ENCODE measurements at places on chromosomes 1 and 21.
A peak's percentile ranks its signal among the peaks of the same experiment; 100 is the strongest.

- no peak for DNase-seq
Measured at GRCh38 chr1:26221094-26221493, 12.9 kb upstream of the CEP85 start.

DNA sequence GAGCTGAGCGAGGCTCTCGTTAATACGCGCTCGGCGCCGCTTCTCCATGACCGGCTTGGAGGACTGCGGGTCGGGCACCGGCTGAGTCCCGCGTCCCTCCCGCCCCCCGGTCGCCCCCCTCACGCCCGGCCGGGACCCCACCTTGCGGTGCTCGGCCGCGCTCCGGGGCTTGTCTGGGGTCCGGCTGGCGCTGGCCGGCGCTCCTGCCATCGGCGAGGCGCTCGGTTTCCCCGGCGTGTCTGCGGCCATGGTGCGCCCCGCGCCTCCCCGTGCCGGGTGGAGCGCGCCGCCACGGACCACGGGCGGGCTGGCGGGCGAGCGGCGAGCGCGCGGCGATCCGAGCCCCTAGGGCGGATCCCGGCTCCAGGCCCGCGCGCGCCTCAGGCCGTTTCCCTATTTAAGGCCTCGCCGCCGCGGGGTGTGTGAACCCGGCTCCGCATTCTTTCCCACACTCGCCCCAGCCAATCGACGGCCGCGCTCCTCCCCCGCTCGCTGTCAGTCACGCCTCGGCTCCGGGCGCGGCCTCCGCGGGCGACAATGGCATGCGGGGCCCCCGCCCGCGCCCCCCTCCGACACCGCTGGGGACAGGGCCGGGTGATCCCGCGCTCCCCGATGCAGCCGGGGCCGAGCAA lies at the start of gene HES4:
HES4 (minus strand) TSS at position 373 of the 632 bp plus-strand sequence; CDS start at position 249, 124 bp downstream.
- peak; percentile 94 for DNase-seq

DNA sequence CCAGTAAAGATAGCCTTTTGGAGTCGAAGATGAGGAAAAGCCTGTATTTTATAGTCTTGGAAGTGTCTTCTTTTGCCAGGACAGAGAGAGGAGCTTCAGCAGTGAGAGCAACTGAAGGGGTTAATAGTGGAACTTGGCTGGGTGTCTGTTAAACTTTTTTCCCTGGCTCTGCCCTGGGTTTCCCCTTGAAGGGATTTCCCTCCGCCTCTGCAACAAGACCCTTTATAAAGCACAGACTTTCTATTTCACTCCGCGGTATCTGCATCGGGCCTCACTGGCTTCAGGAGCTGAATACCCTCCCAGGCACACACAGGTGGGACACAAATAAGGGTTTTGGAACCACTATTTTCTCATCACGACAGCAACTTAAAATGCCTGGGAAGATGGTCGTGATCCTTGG lies at the start of gene VCAM1:
VCAM1 (plus strand) TSS at position 253 of the 400 bp plus-strand sequence; CDS start at position 372, 119 bp downstream.
- DNase-seq: no peak

DNA sequence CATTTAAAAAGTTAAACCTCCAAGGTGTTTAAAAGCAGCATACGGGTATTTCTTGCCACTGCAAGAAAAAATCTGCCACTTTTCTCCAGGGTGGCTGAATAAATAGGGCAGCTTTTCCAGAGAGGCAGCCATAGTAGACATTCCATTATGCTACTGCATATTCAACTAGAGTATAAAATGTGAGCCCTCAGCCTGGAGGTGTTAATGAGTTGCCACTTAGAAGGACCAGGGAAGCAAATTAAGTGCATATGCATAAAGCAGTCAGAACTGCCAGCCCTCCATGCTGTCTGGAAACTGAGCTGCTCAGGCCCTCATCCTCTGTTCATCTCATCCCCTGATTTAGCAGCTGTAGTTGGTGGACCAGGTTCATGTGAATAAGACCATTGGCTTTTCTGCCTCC lies 99.4 kb downstream of the DIRAS3 start:
- no peak for DNase-seq

DNA sequence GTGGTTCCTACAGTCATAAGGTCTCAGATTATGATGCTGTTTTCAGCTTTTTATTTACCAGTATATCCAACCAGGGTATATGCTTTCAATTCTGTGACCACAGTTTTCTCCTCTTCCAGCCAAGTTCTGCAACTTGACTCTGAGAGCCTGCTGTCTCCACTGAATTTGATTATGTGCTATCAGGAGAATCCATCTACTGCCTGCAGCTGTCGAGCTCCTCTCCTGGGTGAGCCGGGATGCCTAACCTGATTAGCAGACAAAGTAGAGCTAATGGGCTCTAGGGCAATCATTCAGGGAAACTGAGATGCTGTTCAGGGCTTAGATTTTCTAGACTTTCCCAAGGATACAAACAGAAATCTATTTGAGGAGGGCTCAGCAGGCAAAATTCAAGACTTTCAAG lies 271.5 kb upstream of the BEND5 start:
- DNase-seq: no peak

DNA sequence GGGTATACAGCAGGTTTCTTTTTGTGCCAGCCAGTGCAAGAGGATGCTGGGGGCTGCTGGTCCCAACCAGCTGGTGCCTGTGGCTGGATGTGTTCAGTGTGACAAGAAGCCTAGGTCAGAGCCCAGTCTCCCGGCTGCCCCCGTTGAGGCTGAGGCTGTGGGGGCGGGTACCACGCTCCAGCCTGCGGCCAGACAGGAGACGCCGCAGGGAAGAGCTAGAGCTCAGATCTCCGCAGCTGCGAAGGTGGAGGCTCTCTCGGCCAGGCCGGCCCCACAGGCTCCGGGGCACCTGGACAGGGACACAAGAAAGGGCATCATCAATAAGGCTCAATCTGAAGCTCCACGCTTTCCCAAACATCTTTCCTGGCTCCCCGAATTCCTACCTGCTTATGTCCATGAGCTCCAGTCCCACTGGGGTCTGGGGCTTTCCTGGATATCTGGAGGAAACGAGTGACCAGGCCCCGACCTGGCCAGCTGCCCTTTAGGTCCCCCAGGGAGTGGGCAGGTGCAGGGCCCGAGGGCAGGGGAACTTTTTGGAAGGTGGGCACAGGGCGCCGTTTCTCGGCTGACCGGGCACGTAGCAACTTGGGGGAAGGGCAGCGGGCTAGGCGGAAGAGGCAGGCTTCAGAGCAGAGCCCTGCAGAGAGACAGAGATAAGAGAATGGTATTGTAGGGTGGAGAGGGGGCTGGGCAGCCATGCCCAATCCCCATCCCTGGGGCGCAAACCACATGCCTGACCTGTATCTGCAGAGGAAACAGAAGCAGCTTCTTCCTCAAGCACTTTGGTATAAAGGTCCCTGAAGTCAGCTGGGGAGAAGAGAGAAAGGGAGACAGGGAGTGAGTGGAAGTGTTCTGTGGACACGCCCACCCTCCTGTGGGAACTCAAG lies 7.4 kb downstream of the ENTREP3 start:
- no peak for DNase-seq

DNA sequence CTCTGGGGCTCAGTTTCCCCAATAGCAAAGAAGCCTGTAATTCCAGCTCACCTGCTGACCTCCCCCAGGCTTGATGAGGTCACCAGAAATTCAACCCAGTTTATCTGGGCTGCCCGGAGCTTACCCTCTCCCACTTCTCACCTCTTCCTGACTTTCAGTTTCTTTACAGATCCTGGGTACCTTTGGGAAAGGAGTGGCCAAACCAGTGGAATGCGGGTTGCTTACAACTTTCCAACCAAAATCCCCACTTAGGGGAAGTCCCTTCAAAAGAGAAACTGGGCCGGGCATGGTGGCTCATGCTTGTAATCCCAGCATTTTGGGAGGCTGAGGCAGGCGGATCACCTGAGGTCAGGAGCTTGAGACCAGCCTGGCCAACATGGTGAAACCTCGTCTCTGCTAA lies 5.9 kb upstream of the MARCKSL1 start:
- DNase-seq: no peak

DNA sequence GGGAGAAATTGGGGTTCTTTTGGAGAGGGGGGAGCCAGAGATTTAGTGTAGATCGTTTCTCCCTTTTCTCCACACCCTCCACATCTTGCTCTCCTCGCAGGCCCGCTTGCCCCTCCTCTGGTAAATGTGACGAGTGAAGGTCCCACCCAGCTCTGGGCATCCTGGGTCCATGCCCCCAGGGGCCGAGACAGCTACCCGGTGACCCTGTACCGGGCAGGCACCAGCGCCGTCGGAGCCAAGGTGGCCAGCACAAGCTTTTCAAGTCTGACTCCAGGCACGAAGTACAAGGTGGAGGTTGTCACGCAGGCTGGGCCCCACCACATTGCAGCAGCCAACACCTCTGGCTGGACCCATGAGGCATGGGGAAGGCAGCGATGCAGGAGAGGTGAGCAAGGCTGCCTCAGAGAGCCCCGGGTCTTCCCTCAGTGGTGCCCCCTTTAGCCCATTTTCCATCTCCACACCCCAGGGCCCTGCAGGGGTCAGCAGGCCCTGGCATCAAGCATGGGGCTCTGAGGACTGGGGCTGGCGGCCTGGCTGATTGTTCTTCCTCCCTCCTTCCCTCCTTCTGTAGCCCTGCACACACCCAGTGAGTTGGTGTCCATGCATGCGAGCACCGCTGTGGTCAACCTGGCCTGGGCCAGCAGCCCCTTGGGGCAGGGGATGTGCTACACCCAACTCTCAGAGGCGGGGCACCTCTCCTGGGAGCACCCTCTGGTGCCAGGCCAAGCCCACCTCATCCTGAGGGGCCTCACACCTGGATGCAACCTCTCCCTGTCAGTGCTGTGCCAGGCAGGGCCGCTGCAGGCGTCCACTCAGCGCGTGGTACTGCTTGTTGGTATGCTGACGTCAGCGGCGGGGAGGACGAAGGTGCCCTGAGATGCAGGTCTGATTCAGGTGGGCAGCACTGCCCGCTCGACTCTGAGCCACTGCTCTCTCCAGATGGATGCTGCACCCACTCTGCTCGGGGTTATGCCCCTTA lies 16.4 kb upstream of the LGR6 start:
- no peak for DNase-seq

DNA sequence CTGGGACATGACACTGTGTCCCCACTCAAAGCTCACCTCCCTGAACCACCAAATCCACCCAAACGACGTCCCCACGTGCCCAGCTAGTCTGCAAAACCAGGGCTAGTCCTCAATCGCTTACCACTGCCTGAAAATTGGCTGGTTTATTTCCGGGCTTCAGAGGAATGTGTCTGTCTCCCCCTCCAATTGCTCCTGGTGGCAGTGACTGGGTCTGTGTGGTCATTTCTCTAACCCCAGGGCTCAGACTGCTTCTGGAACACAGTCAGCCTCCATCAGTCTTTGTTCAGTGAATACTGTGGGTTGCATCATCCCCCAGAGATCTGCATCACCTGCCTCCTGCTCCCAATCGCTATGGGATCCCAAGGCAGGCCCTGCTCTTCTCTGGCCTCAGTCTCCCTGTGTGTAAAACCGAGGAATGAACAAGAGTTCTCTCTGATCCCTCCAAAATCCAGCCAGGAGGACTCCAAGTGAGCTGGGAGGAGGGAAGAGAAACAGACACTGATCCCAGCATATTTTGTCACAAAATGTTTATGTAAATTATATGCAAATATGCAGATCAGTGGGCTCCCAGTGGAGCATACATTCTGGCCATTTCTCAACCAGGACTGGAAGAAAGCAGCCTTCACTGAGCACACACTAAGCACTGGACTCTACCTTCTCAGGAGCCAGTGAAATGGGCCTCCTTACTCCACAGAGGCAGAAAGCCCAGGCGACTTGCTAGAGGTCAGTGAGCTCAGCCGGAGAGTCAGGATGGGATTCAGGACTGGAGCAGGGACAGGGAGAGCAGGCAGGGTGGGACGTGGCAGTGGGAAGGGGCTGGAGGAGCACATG lies 20.9 kb downstream of the SDC3 start:
- DNase-seq: peak; percentile 60

GRCh38 chr21:42476388-42477331 lies 19.4 kb downstream of the RSPH1 start:
- DNase-seq: no peak

DNA sequence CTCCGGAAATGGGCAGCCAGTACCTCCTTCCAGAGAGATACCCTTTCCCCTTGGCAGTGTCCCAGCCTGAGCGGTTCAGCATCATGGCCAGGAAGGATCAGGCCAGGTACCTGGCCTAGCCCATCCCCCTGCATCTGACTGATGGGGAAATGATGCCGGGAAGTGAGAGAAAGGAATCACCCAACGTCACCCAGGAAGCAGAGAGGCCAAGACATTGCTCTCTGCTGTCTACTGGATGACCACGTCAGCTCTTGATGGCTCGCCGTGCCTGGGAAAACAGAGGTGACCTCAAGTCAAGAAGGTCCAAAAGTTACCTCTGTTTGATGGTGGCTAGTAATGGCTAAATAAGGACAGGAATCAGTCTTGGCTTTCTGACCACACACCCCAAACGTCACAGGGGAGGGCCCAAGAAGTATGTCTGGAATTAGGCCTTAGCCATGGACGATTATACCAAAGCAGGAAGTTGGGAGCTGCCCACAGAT lies 79.0 kb downstream of the MRPL37 start:
- DNase-seq: peak; percentile 77

DNA sequence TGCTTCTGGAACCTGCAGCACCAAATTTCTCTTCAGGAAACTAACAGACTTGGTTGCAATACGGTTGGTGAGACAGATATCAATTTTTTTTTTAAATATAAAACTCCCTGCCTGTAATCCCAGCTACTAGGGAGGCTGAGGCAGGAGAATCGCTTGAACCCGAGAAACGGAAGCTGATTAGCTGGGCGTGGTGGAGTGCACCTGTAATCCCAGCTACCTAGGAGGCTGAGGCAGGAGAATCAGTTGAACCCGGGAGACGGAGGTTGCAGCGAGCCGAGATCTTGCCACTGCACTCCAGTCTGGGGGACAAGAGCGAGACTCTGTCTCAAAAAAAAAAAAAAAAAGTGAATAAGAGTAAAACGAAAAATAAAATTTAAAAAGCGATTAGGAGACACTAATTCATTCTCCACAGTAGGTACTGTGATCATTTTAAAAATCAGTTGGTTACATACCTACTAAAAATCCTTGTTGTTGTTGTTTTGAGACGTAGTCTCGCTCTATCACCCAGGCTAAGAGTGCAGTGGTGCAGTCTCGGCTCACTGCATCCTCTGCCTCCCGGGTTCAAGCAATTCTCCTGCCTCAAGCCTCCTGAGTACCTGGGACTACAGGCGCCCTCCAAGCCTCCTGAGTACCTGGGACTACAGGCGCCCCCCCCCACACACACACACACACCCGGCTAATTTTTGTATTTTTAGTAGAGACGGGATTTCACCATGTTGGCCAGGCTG lies 796 bp upstream of the RBM8A start:
- DNase-seq: no peak

DNA sequence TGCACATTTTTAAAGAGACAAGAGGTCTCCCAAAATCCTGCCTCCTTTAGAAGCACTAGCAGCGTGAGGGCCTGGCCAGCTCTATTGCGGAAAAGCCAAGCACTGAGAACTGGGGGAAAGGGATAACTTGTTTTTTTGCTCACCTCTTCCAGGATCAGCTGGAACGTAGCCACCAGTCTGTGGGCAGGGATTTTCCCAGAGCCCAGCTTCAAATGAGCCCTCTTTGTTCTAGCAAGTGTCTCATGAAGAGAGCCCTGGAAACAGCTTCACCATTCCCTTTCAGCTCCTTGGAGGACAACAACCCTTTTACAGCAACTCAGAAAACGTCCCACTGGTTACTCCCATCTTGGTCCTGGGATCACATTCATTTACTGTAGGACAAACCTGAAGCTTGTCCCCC lies 195.4 kb downstream of the LMX1A start:
- DNase-seq: no peak

DNA sequence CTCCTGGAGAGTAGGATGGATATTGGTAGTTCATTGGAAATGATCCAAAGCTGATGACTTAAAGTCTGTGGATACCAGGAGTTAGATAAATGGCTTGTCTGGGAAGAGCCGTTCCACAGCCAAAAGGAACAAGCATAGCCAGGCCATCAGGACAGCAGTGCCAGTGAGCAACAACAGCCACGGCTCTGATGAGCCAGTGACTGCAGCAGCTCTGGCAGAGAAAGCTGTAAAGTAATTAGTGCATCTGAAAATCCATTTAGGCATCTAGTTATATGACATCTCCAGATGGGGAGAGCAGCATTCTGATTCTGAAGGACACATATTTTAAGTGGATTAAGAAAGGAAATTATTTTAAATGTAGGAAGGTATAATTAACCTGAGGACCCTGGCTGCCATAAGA lies 256.2 kb upstream of the PLXNA2 start:
- DNase-seq: no peak

Data from EL (cell line).